ENCODE measurements at places on chromosomes 11 and 22. TPM values are rescaled to one million over a fixed set of nuclear protein-coding genes. Genes with fewer than 3 reads are reported as not detected.

Gene TTC12
- 58.2 TPM for total RNA-seq

GRCh38 chr11:95076981-95077380 lies 10.3 kb downstream of the SRSF8 start:
- H3K27ac ChIP-seq, result no peak overlapping the region
- no peaks in the 10 kb centered on the region for H3K27me3 ChIP-seq
- H3K4me3 ChIP-seq, result no peak overlapping the region
- DNase-seq, result no peak
- no peaks in the 10 kb centered on the region for H3K36me3 ChIP-seq

DNA sequence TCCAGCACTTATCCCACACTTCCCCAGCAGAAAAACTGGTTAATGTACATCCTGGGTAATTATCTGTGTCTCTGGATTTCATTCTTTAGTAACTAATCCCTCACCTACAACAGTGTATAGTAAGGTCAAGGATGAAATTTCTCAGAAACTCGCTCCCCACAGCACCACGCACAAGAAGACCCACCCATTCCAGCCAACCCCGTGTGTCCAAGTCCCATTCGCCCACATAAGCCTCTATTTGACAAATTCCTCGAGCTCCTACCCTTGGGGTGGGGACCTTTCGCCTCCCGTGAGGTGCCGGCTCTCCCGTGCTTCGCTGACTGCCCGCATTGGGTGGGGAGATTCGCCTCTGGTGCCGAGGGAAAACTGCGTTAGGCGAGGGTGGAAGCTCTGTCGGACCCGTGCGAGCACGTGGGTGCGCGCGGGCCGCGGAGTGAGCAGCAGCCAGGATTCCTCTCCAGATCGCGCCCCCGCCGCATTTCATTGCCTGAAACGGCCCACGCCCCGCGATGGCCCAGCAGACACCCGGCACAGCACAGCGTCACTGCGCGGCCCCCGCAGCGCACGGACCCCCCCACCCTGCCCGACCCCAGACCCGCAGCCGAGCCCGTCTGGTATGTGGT lies 866 bp downstream of the EXPH5 start:
- no peaks in the 10 kb centered on the region for H3K36me3 ChIP-seq
- no peaks in the 10 kb centered on the region for H3K4me1 ChIP-seq
- DNase-seq, result peak; percentile 21
- H3K4me3 ChIP-seq, result peak overlapping the region; percentile 75
- H3K27ac ChIP-seq, result peak overlapping the region; percentile 81

DNA sequence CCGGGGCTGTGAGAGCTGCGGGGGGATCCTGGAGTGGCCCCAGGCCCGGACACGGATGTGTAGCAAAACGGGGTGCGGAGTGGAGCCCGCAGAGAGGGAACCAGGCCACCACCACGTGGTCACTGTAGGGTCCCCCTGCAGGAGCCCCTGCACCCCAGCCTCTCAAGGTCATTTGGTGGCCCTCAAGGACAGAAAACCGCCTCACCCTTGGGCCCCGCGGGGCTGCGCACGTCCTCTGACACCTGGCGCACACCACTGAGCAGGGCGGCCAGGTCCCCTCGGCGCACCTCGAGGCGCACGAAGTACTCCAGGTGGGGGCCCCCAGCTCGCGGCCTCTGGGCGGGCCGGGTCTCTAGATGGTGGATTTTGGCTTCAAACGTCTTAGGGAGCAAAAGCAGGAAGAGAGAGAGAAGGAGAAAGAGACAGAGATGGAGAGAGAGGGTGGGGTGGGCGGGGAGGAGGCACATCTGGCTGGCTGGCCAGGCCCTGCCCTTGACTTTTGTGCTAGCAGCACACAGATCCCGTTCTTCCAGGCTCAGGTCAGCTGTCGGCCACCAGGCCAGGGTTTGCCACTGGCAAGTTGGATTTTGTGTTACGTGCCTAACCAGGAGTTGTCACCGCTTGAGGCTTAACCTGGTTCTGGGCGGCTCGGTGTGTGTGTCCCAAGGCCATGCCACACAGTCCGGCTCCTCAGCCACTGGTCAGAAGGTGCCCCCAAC lies 3.2 kb downstream of the TH start:
- no peak overlapping the region for H3K4me3 ChIP-seq
- no peaks in the 10 kb centered on the region for H3K27me3 ChIP-seq
- H3K27ac ChIP-seq, result no peak overlapping the region
- H3K4me1 ChIP-seq, result no peaks in the 10 kb centered on the region
- H3K36me3 ChIP-seq, result no peaks in the 10 kb centered on the region
